Endothelial cell (in vitro differentiated cells): ENCODE measurements at places on chromosomes 11 and 22.

- DNase-seq: no peak
These were observed 112.8 kb upstream of the CADM1 start for GRCh38 chr11:115616971-115617370.

DNA sequence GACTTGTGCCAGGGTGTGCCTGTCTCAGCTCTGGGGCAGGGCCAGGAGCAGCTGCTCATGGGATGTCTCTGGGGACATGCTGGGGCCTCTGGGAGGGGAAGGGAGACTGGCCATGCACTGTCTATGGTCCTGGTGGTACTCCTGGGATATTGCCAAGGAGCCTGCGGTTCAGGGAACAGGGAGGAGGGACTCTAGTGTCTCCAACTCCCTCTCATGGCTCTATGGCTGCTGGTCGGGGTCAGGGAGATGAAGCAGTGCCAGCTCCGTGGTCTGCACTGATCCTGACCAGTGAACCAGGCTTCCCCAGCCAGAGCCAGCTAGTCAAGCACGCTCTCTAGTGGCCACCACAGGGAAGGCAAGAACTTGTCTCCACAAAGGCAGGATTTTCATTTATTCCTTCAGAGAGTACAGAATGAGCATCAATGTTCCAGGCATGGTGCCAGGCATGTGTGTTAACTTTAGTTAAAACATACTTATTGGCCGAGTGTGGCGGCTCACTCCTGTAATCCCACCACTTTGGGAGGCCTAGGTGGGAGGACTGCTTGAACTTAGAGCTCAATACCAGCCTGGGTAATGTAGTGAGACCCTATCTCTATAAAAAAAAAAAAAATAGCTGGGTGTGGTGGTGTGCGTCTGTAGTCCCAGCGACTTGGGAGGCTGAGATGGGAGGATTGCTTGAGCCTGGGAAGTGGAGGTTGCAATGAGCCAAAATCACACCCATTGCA lies 2.5 kb upstream of the BEST1 start:
- peak; percentile 83 for DNase-seq

DNA sequence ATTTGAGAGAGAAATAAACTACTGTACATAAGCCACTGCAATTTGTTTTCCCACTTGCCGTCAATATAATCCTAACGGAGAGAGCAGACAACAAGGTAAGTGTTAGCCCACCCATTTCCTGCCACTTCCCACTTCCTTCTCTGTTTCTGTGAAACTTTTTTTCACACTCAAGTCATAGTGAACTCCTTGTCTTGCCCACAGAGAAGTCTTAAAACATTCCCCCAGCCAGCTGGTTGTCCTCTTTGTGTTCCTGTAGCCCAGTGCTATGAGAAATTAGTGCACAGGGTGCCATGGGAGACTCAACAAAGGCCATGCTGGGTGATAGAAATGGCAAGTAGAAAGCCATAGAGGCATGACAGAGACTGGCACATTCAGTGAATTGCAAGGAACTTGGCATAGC lies 208.6 kb downstream of the BLID start:
- no peak for DNase-seq

DNA sequence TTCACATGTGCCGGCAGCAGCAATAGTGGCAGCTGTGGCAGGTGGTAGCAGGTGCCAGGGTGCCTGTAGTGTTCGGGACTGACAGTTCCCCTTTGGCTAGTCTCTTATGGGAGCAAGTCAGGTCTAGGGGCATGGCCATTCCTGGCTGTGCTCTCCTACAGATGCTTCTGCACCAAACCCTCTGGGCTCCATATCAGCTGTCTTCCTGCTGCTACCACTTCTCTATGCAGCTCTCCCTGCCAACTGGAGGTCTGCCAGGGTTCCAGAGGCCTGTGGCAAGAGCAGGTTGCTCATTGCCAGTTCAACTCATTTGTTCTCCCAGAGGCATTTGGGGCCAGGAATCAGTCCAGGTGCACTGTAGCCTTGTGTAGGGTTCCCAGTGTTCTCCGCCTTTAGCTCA lies 473.7 kb downstream of the JRKL start:
- no peak for DNase-seq

- no peak for DNase-seq
These were observed 7.8 kb downstream of the TBC1D10A start for GRCh38 chr22:30318799-30319419.

DNA sequence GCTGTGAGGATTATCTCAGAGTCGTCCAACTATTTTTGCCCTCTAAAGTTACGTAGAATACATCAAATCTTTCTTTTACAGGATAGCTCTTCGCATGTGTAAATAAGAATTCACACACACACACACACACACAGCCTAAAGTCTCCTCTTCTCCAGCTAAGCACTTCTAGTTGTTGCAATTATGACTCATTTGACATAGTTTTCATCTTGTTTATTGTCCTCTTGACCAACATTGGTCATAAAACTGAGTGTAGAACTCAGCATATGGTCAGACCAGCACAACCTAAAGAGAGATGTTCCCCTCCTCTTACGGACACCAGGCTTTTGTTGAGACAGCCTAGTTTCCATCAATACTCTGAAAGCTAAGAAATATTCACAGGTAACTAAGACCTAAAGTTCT lies 234.2 kb downstream of the BLID start:
- DNase-seq: no peak

DNA sequence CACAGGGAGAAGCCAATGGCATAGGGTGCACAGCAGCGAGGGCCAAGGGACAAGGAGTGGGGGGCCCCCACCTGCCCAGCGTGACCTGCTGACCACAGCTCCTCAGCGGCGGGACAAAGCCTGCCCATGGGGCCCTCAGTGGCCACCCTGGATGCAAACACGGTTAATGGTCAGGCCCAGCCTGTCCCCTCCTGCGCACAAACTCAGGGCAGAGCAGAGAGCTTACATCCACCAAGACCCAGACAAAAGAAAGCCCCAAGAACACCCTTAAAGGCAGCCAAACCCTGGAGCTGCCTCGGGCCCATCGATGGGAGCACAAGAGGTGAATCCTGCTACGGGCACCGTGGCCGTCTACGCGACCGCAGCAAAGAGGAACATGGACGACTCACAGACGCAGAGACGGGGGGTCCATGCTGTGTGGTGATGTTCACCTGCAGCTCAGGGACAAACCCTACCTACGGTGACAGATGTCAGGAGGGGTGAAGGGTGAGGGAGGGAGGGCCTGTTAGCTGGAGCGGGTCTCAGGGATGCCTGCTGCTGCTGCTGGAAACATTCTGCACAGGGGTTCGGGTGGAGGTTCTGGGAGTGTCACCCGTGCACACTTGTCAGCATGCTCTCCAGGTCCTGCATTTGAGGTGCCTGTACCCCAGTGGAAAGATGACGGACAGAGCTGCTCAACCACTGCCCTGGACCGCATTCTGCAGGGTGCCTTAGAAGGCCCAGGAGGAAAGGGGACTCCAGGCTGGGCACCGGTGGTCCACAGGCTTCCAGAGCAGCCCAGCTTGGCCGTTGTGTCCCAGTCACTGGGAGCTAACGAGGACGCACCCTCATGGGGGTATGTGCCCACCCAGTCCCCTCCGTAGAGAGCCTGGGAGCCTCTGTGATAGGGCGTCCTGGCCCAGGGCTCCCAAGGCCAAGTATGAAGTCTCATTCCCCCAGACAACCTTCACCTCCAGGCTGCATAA lies 11.6 kb downstream of the ASCL2 start:
- no peak for DNase-seq

- DNase-seq: no peak
These were observed 1335.9 kb downstream of the TBC1D22A start for GRCh38 chr22:48098243-48098920.

DNA sequence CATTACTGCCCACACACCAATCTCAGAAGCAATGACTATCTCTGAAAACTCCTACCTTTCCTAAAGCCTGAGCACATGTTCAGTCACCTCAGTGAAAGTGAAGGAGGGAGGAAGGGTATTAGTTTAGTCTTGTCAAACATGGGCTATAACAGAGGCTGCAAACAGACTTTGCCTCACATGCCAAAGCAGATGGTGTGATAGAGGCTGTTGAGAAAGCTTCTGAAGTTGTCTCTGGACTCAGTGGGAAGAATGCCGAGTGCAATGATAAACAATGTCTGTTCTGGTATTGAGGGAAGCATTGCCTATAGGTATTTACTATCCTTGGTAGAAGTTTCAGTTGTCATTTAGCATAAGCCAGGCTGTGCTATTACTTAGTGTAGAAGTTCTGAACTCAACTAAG lies 314.5 kb upstream of the CCDC90B start:
- DNase-seq: no peak

DNA sequence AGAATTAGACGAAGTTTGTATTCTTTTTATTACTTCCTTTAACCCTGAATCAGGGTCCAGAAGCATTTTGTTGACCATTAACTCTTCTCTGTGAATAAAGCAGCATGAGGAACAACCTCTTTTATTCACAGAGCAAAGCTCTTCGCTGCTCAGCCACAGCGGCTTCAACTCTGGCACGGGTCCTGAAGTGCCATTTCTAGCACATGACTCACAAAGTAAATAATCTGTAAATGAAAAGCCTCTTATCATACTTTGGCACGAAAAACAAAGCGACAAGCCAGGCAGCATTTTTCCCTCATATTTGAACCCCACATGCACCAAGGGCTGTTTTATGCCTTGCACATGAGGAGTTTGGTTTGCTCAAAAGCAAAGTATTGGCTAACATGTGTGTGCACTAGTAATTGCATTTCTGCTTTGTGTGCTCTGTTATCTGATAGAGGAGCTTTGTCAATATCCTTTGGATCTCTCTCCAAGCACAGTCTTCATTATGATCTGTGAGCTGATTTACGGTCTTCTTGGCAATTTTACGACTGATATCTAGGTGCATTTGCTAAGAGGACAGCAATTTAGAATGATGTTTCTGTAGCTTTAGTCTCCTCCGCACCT lies 33.0 kb upstream of the APOBEC3A start:
- no peak for DNase-seq

GRCh38 chr11:46002189-46002588 lies 79.7 kb downstream of the LARGE2 start:
- no peak for DNase-seq

DNA sequence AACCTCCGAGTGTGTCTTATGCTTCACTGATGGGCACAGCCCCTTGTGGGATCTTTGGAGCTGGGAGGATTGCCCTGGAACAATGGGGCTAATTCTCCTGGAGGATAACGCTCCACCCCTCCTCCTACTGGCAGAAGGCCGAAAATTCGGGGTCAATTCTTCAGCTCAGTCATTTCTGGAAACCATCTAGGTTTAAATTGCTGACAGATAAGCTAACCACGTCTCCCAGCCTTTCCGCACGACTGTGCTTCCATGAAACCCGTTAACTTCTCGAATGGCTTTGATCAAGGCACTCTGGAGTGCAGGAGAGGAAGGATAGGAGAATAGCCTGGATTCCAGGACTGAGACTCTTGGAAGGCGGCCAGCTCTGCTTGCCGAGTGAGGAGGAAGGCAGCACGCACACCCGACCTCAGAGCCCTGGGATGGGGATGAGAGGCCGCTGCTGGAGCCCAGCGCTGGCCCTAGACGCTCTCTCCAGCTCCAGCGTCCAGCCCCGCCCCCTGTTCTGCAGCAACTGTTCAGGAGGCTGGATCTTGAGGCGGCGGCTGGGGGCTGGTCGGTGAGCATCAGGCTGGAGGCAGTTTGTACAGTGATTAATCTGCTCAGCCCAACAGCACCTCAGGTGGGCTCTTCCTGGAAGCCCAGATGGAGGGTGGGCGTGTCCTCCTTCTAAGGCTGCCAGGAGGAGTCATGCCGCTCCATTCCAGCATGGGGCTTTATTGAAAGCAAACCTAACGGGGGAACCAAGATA lies 176.7 kb upstream of the NCAM1 start:
- no peak for DNase-seq

- DNase-seq: no peak
These were observed 72.9 kb upstream of the HORMAD2 start for GRCh38 chr22:30007361-30007760.

DNA sequence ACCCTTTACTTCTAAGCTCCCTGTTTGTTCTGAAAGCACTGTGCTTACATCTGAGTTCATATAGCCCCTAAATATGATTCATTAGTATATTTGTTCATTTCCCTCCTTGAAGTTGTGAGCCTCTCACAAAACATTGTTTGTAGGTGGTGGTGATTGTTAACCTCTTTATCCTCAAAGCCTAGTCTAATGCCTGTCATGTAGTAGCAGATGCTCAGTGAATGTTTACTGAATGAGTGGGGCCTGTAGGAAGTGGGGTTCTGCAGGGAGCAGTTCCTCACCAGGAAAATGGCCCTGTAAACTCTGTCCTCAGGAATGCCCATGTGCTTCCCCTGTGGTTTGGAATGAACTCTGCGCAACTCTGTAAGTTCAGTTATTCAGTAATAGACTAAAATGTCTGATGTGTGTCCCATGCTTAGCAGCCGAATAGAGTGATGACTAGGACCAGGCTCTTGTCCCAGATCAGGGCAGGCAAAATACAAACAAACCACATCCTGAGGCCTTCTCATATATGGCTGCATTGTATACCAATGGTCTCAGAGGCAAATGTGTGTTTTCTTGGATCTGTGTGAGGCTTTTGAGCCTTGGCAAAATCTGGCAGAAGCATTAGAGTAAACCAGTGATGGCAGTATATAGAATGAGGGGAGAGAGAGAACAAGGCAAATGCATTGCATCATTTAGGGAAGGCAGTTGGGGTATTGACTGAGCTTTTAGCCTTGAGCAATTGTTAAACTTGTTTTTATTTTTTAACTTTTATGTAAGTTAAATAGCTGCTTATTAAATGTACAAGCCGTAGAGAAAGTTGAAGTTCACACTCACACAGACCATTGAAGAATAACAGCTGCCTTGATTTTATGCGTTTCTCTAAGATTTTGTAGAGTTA lies 91.4 kb upstream of the BIRC3 start:
- DNase-seq: no peak

DNA sequence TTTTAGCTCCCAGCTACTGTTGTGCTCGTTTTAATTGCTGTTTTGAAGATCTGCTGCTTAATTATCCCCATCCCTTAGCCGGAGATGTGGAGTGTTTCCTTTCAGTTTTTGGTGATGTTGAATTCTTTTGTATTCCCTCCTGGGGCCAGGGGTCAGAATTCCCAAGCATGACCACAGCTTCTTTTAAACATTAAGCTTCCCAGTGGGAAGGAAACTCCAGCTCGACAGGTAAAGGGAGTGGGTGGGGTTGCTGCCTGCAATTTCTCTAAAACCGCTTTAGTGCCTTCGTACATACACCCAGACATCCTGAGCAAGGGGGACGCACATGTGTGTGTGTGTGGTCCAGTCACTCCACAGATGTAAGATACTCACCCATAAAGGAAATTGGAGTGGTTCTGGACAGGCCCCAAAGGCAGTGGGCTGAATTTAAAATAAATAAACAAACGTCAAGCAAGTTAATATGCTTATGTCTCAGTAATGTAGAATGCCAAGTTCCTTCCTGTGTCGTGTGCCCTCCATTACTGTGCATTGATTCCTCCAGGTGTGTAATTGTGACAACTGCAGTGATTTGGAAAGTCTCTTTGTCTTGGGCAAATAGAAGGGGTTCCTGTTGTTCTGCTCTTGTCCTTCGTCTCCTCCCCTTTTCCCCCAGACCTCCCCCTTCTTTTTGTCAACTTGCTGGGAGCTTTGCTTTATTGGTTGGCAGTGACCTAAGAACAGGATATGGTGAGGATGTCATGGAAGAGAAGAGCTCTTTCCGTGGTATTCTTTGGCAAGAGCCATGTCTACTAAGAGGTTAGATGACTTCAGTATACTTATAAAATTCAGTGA lies 19.2 kb upstream of the ADSL start:
- peak; percentile 39 for DNase-seq

GRCh38 chr11:44781655-44782054 lies 54.9 kb downstream of the TSPAN18 start:
- DNase-seq: no peak

GRCh38 chr11:3905080-3905953 lies 49.9 kb downstream of the STIM1 start:
- DNase-seq: no peak
